Esophagus muscularis mucosa (tissue), 4 donors: ENCODE measurements at places on chromosomes 12 and 14. TPM values are rescaled to one million over a fixed set of nuclear protein-coding genes. Genes with fewer than 3 reads are reported as not detected.

DNA sequence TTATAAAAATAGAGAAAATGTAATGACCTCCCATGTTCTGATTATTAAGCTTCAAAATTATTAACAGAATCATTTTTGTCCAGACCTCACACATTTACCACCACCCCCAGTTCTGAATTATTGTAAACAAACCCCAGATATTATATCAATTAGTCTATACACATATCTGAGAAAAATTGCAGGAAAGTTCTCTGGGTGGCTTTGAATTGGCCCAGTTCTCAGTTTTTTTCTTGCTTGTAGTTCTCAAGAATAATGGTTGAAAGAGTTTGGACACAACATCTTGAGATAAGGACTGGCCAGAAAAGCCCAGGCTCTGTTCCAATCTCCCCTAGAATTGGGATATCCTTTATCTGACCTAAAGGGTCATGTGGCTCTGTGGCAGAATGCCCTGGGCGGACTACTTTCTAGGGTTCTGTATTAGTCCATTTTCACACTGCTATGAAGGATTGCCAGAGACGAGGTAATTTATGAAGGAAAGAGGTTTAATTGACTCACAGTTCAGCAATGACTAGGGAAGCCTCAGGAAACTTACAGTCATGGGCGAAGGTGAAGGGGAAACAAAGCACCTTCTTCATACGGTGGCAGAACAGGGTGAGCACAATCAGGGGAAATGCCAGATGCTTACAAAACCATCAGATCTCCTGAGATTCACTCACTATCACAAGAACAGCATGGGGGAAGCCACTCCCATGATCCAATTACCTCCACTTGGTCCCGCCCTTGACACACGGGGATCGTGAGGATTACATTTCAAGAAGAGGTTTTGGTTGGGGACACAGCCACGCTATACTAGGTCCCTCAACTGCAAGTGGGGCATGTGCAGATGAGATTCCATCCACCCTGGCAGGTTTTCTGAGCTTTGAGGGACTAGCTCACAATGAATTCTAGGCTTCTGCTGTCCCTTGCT is 1504.6 kb upstream of the FLRT2 start:
- H3K27ac ChIP-seq = no peak overlapping the region
- no peak for DNase-seq
- H3K4me3 ChIP-seq = no peak overlapping the region
- H3K4me1 ChIP-seq = no peaks in the 10 kb centered on the region
- no peaks in the 10 kb centered on the region for H3K27me3 ChIP-seq
- H3K36me3 ChIP-seq = no peaks in the 10 kb centered on the region

Gene RPL36AL
- 285 TPM for total RNA-seq

Gene PCED1B
- 2.1 TPM for total RNA-seq

GRCh38 chr14:98186140-98186539 is 1085.9 kb downstream of the BCL11B start:
- no peak for DNase-seq
- H3K4me3 ChIP-seq = no peak overlapping the region
- H3K27me3 ChIP-seq = peaks cover 4% of the 10 kb centered on the region
- H3K36me3 ChIP-seq = no peaks in the 10 kb centered on the region

Gene KRT74
- not detected for total RNA-seq

DNA sequence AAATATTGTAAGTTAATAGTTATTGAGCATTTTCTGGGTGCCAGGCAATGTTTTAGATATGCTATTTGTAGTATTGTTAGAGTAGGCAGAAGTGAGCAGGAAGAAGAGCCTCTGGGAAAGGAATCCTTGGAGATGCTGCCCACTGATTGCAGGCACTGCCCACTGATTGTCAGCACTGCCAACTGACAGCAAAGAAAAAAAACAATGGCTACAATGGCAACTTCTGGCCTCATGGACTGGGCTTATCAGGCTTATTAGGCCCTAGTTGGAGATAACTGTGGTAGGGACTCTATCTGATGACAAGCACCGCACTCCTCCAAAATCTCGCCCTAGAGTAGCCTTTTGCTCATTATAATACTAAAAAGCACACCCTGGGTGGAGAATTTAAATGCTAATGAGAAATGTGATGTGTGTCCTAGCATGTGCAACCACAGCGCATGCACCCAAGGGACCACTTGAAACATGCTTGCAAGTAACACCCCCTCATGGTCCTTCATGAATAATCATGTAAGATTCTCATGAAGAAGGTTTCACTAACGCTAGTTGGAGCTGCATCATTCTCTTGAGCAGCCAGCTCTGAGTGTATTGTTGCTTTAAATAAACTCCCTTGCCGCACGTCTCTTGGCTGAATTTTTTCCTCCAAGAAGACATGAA is 103.5 kb upstream of the PPP4R3A start:
- no peak overlapping the region for H3K27ac ChIP-seq
- no peaks in the 10 kb centered on the region for H3K36me3 ChIP-seq
- no peak overlapping the region for H3K4me3 ChIP-seq
- DNase-seq = no peak

- no peaks in the 10 kb centered on the region for H3K4me1 ChIP-seq
- H3K27ac ChIP-seq = no peak overlapping the region
- H3K27me3 ChIP-seq = no peaks in the 10 kb centered on the region
- DNase-seq = no peak
- no peaks in the 10 kb centered on the region for H3K36me3 ChIP-seq
Measured at GRCh38 chr12:100251917-100252316, 15.0 kb downstream of the DEPDC4 start.

GRCh38 chr14:32710731-32711680 is 227.7 kb upstream of the NPAS3 start:
- H3K4me3 ChIP-seq = peak overlapping the region; percentile 38
- H3K36me3 ChIP-seq = no peaks in the 10 kb centered on the region
- peaks cover 51% of the 10 kb centered on the region for H3K4me1 ChIP-seq
- H3K27ac ChIP-seq = peak overlapping the region; percentile 72
- DNase-seq = no peak

- H3K27me3 ChIP-seq = no peaks in the 10 kb centered on the region
- H3K27ac ChIP-seq = no peak overlapping the region
- H3K4me3 ChIP-seq = no peak overlapping the region
- peaks cover 5% of the 10 kb centered on the region for H3K36me3 ChIP-seq
- no peak for DNase-seq
Measured at GRCh38 chr14:51996148-51996746, 6.9 kb downstream of the RTRAF start.
